ENCODE measurements at places on chromosomes 3 and 15.

DNA sequence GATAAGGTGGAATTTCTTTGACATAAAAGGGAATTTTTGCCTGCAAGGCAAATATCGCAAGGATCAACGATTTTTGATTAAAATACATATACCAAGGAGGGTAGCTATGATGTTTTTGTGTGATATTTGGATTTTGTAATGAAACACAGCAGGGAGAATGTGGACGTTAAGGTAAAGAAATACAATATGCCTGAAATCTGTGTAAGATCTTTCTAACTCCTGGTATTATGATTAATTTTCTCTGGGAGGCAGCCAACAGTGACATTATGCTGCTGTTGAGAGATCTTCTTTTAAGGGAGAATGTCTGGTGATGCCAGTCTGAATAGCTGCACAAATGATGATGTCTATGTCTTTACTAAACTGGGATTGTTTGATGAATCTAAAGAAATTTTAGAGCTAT lies 972.2 kb downstream of the SQOR start:
- DNase-seq: no peak

DNA sequence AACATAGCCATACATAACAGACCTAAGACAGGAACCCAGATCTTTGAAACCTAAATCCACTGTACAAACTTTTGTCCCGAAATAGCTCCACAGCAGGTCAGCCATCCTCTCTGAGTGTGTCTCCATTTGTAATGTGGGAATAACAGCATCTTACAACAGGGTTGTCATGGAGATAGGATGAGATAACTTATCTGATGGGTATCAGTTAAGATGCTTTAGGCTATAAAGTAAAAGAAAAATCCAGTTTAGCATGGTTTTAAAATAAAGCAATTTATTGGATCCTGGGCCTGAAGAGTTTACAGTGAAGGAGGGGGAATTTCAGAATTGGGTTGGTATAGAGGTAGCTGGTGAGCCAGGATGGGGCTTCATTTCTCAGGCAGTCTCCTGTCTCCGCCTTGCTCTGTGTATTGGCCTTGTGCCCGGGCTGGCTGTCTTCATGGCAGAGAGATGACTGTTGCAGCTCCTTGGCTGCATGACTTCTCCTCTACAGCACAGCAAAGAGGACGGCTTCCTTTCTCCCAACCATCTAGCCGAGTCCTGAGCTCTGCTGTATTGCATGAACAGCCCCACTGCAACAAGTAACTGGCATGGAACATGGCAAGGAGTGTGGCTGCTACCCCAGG lies 131.9 kb upstream of the PROK2 start:
- DNase-seq: no peak

GRCh38 chr15:90101130-90101968 lies 919 bp downstream of the IDH2 start:
- DNase-seq: peak; percentile 20

- DNase-seq: no peak
Measured at GRCh38 chr15:96766366-96766765, 435.9 kb downstream of the NR2F2 start.

DNA sequence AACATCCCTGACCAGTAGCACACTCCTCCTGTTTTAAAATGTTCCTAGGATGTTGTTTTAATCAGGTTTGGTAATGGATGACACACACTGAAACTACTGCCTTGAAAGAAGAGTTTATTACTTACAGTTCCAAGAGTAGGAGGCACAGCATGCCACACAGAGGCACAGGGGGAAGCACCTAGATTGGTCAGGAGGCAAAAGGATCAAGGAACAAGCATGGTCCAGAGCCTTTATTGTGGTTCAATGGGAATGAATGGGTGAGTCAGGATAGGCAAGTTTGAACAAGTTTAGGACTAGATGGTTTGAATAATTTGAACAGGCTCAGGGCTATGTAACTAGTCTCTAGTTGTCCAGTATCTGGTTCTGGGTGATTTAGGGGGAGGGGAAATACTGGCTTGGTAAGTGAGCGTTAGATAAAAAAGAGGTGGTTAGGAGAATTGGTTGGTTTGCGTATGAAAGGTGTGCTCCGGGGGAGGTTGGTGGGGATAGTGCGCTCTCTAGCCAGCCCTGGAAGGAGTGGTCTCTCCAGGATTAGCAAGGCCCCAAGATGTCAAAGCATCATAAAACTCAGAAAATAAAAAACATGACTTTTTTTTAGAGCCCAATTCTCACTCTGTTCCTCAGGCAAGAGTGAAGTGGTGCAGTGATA lies 35.1 kb downstream of the TMOD3 start:
- no peak for DNase-seq

DNA sequence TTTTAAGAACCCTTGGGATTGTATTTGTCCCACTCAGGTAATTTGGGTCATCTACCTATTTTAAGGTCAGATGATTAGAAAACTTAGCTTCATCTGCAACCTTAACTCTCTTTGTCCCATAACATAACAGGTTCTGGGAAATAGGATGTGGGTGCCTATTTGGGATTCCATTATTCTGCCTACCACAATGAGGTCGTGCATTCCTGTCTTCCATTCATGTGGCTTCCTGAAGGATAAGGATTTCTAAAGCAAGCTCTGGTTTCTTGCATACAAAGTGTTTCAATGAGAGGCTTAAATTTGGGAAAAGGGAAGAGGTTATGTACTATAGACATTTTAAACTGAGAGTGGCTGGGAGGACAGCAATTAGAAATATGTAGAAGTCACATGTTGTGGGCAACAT lies 190.3 kb downstream of the MCTP2 start:
- DNase-seq: no peak

DNA sequence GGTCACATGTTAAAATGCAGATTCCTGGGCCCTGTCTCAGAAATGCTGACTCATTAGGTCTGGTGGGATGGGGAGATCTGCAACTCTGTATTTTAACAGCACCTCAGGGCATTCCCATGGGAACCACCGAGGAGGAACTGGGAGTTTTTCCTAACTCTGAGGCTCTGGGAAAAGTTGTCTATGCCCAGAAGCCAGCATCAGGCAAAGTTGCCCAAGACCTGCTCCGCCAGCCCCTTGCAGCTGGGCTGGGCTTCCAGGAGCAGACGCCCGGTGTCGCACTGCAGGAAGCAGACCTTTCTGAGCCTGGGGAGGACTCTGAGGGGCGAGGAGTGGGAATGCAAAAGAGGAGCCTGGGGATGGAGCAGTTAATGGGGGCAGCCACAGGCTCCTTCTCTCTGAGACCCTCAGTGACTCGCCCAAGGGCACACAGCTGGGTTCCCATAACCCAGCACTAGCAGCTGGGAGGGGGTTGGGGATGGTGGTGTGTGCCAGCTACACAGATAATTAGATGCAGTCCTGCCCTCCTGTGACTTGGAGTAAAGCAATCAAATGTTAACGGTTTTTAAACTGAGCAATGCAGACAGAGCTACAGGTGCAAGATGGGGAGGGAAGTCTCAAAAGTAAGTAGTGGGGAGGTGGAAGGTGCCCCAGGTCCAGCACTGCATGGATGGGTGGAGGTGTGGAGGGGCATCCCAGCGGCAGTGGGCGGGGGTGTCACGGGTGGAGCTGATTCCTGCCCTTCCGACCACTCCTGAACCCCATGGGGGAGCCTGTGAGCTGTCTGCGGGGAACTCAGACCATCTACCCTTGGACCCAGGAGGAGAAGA lies 100.4 kb downstream of the LSM3 start:
- no peak for DNase-seq

- DNase-seq: no peak
Measured at GRCh38 chr3:193620650-193621049, 27.6 kb downstream of the OPA1 start.

DNA sequence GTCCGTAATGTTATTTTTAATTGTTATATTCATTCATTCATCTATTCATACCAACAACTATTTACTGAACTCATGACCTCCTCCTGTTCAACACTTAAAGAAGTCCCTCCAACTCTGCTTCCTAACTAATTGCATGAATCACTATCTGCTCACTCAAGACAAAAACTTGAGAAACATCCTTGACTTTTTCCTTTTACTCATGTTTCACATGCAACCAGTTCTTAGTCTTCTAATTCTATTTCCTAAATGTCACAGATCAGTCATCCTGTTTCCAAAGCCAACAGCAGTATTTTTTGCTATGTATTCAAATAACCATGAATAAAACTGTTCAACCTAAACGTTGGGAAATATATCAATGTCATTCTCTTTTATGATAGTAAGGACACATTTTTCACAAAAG lies 124.6 kb upstream of the GBE1 start:
- no peak for DNase-seq

DNA sequence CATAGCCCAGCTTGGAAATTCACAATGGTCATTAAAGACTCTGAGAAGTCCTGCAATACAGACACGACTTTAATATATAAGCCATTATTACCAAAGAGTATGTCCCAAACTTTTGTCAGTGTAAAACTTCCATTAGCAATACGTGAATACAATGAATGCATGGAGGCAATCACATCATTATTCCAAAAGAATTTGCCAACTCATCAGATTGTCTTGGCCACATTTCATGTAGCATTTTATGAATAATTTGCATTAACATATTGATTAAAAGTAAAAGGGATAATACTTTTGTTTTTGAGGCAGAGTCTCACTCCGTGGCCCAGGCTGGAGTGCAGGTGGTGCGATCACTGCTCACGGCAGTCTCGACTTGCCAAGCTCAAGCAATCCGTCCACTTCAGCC lies 7.9 kb upstream of the DUT start:
- no peak for DNase-seq

GRCh38 chr3:150268426-150269391 lies 139.4 kb upstream of the TSC22D2 start:
- no peak for DNase-seq

GRCh38 chr3:178545337-178545736 lies 9.1 kb downstream of the KCNMB2 start:
- DNase-seq: no peak

GRCh38 chr15:99955532-99955931 lies 222.3 kb upstream of the LYSMD4 start:
- no peak for DNase-seq

DNA sequence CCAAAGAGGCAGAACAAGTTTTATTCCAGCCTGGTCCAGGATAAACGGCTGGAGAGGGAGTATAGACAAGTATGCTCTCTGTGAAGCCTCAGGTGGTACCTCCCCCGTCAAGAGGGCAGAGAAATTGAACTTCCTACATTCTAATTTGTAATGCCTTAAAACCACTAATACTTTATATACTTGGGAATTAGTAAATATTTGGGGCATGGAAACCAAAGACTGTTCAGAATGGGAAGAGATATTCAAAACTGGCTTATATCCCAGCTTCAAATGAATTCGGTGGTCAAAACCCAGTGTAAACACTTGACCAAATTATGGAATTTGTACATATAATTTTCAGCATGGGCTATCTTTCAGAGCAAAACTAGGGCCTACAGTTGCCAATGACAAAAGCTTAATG lies 122.6 kb downstream of the FBN1 start:
- DNase-seq: no peak

GRCh38 chr3:33071181-33071580 lies 25.8 kb downstream of the GLB1 start:
- no peak for DNase-seq

DNA sequence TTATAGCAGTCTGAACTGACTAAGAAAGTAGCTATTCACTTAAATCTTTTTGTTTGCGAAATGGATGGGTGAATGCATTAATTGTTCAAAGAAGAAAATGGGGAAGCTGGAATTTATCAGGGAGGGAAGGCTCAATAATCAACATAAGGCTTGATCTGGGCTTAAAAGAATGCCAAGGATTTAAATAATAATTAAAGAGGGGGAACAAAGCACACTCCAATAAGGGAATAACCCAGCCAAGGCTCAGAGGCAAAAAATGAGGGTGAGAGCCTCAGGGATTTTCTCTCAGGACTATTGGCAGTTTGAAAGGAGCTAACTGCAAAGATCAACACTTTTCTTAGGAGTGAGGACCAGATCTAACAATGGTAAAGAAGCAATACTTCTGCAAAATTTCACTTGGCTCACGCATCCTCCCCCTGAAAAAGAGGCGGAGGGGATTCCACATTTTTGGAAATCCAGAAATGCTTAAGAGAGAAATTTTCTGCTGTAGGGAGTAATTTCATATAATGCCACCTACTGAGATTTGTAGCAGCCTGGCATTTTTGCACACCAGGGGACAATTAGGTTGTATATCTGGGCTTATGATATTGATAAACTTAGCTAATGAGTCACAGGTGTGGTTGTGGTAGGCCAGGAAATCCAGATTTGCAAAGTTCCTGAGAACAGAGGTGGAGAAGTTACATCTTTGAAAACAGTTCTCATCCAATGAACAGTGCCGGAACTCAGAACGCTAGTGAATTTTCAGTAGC lies 405.1 kb downstream of the TUSC7 start:
- DNase-seq: no peak

DNA sequence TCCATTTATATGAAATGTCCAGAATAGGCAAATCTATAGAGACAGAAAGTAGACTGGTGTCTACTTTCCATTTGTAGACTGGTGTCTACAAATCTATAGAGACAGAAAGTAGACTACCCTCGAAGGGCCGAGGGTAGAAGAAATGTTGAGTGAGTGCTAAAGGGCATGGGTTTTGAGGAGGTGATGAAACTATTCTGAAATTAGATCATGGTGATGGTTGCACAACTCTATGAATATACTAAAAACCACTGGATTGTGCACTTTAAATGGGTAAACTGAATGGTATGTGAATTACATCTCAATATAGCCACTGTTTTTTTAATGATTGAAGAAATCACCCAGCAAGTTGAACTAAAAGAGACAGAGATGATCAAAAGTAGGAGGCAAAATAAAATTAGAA lies 27.9 kb downstream of the TP53BP1 start:
- peak; percentile 6 for DNase-seq

DNA sequence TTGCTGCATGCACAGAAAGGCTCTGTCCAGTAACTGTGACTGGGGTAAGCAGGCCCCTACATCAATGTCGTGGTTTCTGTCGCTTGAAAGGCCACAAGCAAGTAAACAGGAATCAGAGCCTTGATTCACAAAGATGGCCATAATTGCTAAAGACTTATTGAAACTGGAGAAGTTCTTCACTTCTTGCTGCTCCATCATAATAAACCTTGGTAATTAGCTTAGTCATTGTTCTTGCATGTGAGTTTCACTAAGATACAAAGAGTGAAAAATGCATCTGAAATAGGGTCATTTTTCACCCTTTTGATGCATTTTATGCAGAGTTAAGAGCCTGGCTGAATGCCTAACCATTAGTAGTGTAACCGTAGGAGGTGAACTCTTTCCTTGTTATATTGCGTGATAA lies 3.2 kb downstream of the SEMA6D start:
- DNase-seq: no peak

DNA sequence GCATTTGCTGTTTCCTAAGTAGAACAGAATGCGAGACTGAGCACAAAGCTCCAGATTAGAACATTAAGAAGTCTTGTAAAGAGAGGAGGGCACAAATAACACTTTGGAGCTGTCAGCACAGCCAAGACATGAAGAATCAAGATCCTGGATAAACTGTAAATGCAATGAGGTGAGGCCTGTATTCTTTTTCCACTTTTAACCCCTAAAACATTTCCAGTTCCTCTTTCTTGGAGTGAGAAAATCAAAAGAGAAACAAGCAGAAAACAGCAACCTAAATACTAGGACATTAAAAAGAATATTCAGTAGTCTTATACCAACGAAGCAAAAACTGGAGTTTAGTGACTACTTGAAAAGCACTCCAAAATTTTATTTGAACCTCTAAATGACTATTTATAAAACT lies 204.3 kb downstream of the ZBTB20 start:
- DNase-seq: peak; percentile 4

DNA sequence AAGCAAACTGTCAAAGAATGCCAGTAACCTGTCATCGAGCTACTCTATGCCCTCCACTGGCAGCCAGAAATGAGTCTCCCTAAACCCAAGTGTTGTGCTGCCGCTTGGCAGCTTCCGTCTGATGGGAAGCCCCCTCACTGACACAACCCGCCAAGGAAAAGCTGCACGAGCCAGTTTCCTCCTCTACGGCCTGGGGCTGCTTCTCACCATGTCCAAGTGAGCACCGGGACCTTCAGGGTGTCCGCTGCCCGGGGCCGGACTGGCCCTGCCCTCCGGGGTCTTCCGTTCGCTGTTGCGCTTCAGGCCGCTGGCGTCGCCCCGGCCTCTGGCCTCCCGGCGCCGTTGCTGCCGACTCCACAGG lies 490 bp downstream of the TOMM70 start:
- no peak for DNase-seq

Measured in GF-D8 (cell line).